ENCODE measurements at places on chromosomes 3 and 15.
A peak's percentile ranks its signal among the peaks of the same experiment; 100 is the strongest.

DNA sequence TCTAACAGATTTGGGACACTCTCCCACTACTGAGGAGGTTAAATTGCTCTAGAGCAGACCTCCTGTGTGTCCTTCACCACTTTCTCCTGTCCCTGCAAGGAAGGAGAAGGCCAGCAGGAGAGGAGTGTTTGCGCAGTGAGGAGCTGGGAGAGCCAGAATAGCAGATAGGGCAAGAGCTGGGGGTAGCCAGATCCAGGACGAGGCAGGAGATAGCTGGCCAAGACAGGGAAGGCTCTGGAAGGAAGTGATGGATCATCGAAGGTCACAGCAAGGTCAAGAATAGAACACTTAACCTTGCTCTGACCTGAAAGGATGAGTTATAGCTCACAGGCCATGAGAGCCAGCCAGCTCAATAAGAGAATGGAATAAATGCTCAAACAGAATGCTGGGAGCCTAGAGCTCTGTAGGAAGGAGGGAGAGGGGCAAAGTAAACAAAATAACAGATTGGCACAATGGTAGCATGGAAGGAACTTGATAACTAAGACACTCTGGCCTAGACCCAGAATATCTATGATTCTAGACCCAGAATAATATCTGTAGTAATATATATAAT is 37.5 kb upstream of the FSIP1 start:
- no peak for DNase-seq

- peak; percentile 41 for DNase-seq
These were observed 396.5 kb upstream of the GBE1 start for GRCh38 chr3:82157952-82158351.

DNA sequence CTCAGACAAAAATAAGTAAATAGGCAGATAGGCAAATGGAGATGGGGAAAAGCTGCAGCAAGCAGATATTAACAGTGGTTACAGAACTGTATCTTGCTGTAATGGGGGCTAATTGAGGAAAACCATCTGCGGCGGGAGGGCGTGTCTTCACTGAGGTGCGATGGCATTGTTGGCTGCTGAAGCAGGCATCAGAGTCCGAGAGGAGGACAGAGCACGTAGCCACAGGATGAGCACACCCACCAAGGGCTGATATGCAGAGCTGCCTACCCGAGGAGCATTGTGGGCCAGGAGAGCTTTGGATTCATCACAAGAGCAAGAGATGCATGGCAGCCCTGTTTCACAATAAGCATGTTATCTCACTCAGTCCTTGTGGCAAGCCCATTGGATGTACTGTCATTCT is 30.4 kb downstream of the CHRNA7 start:
- peak; percentile 24 for DNase-seq

DNA sequence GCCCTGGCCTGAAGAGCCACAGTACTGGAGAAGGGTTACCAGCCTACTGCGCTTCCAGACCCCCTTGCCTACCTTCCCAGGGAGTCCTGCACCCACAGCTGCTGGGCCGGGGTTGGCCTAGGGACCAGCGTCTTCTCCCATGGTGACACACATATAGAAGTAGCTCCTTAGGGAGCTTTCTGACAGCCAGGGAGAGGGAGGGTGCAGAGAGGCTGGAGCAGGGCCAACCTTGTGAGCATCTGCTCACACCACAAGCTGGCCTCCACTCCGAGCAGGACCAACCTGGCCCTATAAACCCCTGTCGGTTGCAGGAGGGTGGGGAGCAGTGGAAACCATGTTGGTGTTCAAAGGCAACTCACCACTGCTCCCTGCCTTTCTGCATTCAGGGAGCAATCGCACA is 35.2 kb downstream of the SRPRB start:
- DNase-seq: no peak

DNA sequence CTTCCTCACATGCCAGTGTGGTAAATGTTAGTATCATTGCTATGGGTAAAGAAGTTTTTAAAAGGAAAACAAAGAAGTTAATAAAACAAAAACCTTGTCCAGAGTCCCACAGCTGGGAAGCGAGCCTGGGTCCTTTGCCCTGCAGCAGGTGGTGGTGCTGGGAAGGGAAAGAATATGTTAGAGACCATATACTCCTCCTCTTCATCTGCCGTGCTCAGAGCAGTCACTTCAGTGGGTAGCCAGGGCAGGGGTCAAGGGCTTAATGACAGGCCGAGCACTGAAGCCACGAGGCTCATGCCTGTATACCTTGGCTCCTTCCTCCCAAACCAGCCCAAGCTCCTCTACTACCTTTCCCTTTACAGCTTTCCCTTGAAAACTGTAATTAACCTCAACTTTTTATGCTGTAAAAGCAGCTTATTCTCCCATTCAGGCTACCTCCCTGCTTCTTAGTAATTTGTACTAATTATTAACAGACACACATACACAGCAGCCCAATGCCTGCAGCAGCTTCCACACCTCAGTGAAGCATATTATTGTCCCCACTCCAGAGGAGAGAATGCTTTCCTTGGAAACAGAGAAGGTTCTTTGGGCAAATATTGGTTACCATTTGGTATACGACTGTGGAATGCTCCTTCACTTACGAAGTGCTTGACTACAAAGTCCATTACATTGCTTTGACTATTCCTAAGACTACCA is 362.1 kb downstream of the EPHB1 start:
- DNase-seq: no peak

DNA sequence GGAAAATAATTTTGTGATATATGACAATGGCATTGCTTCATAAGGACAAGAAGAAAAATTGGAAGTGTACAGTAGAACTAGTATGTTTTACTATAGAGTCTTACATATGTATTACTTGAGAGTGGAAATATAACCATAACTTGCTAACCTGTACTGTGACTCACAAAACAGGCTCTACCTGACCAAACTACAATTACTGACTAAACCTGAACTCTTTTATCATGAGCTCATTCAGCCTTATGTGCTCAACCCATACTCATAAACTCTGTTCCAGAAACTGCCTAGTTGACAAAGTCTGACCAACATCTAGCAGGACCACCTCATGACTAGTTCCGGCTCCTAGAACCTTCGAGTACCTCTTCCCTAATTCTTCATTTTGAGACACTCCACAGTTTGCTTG is 6.3 kb downstream of the CDIN1 start:
- DNase-seq: no peak

DNA sequence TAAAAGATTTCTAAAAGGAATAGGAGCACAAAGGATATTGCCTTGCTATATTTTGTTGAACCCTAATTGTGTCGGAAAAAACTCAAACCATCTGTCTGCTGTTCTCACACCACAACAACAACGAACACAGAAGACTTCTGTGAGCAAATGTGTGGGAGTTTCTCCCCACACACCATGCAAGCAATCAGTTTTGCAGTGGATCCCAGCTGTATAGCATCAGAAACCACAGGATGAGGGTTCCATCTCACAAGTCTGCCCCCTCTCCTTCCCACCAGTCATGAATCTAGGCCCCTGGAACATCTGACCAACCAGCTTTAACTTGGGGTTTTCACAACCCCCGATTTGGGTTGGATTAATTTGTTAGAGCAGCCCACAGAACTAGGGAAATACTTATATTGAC is 91.3 kb upstream of the SLC4A7 start:
- no peak for DNase-seq

- DNase-seq: peak; percentile 4
These were observed 93.7 kb upstream of the GK5 start for GRCh38 chr3:142319094-142319493.

GRCh38 chr3:160837394-160837980 is 81.5 kb downstream of the PPM1L start:
- no peak for DNase-seq

- DNase-seq: no peak
These were observed 11.4 kb upstream of the COMMD2 start for GRCh38 chr3:149763565-149764195.

GRCh38 chr3:33980252-33980651 is 181.8 kb downstream of the PDCD6IP start:
- DNase-seq: peak; percentile 1

DNA sequence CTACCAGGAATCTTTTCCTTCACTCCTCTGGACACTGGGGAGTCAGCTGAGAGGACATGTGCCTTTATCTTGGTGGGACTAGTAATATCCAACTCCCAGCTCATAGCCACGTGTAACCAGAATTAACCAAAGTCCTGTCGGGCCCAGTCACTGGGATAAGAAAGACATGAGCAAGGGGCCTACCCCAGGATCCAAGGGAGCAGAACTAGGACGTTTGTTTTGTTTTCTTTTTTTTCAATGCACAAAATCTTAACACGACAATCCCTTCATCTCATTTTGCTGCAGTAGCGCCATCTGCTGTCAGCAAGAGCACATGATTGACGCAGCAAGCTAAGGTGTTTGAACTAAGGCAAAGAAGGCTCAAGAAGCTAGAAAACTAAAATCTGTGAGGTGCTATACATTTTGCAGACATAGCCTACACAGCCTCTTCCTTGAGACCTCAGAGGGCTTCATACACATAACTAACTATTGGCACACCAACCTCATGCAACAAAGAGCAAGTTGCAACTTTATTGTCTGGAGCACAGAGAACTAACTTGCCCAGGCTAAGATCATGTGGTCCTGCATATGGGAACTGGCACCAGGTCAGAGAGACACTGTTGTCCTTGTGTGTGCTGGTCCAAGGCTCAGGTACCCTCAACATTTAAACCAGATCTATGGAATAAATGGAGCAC is 43.6 kb downstream of the RLBP1 start:
- DNase-seq: peak; percentile 71

DNA sequence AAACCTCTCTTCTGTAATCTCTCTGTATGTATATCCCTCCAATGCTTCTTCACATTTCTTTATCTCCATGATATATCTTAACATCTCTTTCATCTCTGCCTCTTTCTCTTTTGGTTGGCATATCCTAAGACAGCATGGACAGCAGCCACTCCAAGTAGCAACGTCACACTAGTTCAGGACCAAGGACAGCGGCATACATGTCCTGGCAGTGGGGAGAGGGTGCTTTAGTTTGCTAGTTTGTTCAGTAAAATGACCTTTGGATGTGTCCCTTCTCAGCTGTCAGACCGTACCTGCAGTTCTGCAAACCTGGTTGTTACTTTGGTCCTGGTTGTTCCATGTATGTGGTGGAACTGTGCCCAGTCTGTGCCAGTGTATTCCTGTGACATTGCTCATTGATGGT is 225.6 kb upstream of the ROPN1 start:
- DNase-seq: peak; percentile 77

GRCh38 chr3:107927361-107928083 is 163.3 kb downstream of the CD47 start:
- peak; percentile 82 for DNase-seq

GRCh38 chr3:18376682-18377081 is 48.5 kb downstream of the SATB1 start:
- no peak for DNase-seq

GRCh38 chr3:111035902-111036301 is 35.7 kb upstream of the NECTIN3 start:
- no peak for DNase-seq

GRCh38 chr3:184016169-184016570 is 1.5 kb downstream of the ABCC5 start:
- no peak for DNase-seq

DNA sequence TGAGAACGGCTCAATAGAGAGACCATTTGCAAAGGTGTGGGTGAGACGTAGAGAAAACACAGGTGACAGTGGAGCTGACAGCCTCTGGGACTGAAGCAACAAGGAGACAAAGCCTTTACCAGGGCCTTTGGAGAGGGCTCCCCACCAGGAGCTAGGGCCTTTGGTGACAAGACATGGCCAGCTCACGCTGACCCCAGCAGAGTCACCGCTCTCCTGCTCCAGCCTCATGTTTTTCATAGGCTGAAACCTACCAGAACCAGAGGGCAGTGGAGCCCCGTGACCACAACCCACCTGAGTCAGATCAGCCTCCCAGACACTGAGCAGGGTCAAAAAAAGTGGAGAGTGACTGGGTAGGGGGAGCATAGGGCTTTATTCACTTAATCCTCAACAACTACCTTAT is 214.7 kb downstream of the SHQ1 start:
- no peak for DNase-seq

GRCh38 chr3:79047581-79047980 is 720.2 kb downstream of the ROBO1 start:
- DNase-seq: no peak

DNA sequence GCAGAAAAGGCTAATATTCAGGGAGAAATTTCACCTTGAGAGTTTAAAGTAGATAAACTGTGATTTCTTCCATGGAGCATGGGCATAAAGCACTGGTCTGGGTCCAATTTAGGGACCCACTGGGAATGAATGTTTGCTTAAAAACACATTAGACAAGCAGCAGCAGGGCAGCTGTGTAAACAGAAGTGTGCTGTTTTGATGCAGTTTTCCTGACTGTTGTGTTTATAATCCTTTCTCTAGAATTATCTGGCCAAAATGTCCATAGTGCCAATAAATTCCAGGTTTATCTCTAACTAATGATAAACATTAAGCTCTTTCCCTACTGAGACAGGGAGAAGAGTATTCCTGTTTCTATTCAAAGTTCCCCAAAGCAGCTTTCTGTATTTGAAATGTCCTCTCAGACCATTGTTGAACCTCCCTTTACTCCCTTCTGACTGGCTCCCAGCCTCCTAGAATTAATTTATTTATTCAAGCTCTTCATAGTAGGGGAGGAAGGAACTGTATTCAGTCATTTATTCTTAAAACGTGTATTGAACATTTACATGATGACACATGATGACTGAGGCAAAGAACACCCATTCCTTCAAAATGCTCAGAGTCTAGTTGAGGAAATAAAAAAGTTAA is 7.0 kb upstream of the TM4SF18 start:
- DNase-seq: peak; percentile 17

DNA sequence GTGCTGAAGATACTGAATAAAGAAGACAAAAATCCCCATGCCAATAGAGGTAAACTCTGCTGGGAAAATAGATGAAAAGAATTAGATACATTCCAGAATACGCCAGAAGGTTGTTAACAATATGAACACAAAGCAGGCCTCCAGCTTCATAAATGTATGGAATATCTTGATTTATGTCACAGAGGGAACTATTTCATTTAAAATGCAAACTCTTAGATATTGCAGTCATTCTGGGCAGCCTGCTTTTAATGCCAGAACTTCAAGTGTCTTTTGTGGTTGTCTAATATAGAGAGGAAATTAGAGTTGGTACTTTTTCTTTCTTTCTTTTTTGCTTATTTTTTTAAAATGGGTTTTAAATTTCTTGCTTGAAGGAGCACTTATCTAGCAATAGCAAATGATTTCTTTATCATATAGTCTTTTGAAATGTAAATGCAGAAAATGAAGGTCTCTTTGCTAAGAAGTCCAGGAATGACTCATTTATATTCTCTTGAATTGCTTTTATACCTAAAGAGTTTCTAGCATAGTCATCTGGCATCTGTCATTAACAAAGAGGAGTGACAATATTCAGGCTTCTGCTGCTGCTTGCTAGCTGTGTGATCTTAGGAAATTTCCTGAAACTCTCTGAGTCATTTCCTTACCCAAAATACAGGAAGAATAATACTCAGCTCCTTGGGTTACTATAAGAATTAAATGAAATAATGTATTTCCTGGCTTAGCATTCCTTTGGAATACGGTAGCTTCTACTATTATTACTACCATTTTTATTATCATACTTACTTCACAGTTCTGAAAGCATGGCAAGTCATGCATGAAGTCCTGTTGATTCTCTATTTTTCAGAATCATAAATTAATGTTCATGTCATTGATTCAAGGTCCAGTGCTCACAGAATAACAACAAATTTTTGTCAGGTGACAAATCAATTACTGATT is 527.6 kb downstream of the DIPK2A start:
- no peak for DNase-seq

- peak; percentile 73 for DNase-seq
These were observed 61.3 kb upstream of the ACKR4 start for GRCh38 chr3:132535575-132536441.

GRCh38 chr15:71753346-71753745 is 57.0 kb upstream of the NR2E3 start:
- peak; percentile 19 for DNase-seq

Data from Daoy (cell line).